ENCODE measurements at places on chromosomes 3 and 15. TPM values are rescaled to one million over a fixed set of nuclear protein-coding genes. Genes with fewer than 3 reads are reported as not detected.

- no peak for DNase-seq
Measured at GRCh38 chr3:87798567-87798947, 260.2 kb downstream of the CGGBP1 start.

- DNase-seq: no peak
Measured at GRCh38 chr15:75669879-75670212, 22.1 kb downstream of the SNX33 start.

DNA sequence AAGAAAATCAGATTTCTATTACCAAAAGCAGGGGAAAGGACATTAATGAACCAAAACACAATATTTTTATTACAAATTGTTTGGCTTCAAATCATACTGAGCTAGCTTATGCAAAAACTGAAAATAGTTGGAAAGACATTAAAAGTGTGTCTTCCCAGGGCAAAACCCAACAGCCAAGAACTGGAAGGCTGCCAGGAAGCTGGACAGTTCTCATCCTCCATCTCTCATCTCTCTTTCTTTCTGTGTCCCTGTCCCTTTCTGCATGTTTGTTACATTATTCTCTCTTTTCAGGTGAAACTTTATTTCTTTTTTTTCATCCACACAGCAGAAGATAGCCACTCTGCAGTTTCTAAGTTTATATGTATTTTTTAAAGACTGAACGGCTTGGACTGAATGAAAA is 41.1 kb upstream of the SNTN start:
- DNase-seq: no peak

DNA sequence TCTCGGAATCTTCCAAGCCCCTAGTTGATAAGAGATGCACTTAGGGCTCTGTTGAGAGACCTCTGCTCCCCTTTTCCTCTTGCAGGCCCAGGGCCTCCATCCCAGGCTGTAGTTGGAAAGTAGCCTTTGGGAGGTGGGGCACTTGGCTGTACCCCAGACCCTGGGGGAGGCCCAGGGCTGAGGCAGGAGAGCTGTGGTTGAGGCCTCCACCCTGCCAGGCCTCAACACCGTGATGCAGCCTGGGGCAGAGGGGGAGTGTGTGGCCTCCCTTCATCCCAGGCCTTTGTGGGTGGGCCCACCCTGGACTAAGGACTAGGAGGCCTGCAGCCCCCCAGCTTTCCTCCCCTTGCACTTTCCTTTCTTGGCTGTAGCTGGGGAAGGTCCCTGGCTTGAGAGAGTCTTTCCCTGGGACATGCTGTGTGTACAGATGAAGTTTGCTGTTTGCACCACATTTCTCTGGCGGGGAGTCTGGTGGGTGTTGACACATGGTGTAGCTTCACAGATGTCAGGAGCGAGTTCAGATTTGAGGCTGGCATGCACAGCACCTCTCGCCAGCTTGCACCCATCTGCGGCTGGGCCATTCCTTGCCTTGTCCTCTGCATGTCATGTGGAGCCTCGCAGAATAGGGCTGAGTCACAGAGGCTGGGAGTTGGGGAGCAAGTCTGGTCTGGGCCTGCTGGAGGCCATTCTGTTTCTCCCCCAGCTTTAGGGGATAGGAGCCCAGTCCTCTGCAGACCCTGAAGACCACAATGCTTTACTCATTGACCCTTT is 13.7 kb downstream of the PLEKHO2 start:
- DNase-seq: no peak

- DNase-seq: no peak
Measured at GRCh38 chr3:157752956-157753786, 250.0 kb upstream of the VEPH1 start.

Gene AMOTL2
- polyA plus RNA-seq: 19.8 TPM

GRCh38 chr15:79505956-79506355 is 73.8 kb downstream of the MINAR1 start:
- DNase-seq: no peak

GRCh38 chr3:194082743-194083636 is 53.0 kb upstream of the HES1 start:
- peak; percentile 72 for DNase-seq

GRCh38 chr3:16559653-16560365 is 45.4 kb downstream of the DAZL start:
- no peak for DNase-seq

DNA sequence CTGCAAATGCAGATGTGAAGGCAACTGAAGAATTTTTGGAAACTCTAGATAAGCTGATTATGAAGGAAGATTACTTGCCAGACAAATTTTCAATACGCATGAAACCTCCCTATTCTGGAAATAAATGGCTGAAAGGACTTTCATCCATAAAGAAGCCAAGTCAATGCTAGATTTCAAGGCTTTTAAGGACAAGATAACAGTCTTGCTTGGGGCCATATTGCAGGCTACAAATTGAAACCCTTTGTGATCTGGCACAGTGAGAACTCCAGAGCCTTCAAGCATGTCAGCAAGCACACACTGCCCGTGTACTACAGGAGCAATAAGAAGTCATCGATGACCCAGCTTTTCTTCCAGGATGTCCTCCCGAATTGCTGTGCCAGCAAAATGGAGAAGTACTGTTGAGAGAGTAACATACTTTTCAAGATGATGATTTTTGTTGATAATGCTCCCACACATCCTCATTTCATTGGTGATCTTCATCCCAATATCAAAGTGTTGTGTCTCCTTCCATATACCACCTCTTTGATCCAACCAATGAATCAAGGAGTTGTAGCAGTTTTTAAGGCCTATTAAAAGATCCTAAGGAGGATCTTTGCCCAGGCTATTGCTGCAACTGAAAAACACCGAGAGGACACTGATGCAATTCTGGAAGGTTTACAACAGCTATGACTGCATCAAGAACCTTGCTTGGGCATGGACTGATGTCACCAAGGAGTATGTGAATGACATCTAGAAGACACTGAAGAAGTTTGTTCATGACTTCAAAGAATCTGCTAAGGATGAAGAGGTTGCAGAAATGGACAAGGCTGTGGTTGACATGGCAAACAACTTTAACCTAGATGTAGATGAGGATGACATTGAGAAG is 20.3 kb downstream of the CALML4 start:
- DNase-seq: no peak

DNA sequence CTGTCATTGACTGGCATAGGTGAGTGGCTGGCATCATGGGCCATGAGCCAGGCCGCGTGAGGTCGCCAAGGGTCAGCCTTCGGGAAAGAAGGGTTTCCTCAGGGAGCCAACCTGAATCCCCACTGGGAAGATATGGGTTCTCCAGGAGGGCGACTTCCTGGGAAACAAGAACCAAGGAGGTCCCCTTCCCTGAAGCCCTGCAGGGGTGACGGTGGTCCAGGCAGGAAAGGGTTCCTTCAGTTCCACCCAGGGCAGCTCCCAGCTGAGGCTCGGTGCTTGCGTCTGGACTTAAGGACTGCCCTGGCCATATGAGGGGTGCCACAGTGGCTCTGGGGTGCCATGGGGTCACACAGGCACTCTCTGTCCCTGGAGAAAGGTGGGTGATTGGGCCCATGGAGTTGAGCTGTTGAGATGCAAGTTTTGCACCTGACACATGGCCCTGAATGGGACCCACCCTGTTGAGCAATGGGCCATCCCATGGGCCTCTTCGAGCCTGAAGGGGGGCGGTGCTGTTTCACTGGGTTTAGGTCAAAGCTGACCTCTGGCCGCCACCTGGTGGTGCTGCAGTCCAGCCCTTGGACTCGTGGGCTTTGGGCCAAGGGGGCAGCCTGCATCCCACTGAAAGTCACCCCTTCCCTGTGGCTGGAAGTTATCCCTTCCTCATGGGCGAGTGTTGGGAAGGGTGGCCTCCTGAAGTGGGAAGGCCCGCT is 228.1 kb downstream of the SNRPN start:
- DNase-seq: no peak

Gene C15orf62
- 0.15 TPM for polyA plus RNA-seq

DNA sequence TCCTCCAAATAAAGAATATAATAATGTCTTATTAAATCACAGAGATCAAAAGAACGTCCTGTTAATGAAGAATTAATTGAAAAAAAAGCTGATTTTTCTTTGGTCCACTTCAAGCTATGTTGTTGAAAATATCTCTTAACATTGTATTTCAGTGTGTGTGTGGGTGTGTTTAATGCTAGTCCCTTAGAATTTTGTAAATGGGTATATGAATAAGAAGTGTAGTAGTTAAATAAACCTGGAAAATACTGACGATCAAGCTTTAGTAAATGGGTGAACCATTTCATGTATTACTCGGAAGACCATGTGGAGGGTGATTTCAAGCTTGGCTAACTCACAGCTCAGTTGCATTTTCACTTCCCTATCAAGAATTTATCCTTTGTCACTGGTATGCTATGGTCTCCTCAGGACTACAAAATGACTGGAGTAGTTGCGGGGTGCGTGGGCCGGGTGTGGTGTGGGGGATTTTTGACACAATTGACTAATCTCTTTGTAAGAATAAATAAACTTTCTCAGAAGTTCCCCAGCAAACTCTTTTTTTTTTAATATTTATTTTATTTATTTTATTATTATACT is 586.4 kb downstream of the GRM7 start:
- DNase-seq: no peak

Gene GREM1
- not detected for polyA plus RNA-seq

Gene TMEM266
- not detected for polyA plus RNA-seq

Gene KBTBD13
- polyA plus RNA-seq: 0.84 TPM

DNA sequence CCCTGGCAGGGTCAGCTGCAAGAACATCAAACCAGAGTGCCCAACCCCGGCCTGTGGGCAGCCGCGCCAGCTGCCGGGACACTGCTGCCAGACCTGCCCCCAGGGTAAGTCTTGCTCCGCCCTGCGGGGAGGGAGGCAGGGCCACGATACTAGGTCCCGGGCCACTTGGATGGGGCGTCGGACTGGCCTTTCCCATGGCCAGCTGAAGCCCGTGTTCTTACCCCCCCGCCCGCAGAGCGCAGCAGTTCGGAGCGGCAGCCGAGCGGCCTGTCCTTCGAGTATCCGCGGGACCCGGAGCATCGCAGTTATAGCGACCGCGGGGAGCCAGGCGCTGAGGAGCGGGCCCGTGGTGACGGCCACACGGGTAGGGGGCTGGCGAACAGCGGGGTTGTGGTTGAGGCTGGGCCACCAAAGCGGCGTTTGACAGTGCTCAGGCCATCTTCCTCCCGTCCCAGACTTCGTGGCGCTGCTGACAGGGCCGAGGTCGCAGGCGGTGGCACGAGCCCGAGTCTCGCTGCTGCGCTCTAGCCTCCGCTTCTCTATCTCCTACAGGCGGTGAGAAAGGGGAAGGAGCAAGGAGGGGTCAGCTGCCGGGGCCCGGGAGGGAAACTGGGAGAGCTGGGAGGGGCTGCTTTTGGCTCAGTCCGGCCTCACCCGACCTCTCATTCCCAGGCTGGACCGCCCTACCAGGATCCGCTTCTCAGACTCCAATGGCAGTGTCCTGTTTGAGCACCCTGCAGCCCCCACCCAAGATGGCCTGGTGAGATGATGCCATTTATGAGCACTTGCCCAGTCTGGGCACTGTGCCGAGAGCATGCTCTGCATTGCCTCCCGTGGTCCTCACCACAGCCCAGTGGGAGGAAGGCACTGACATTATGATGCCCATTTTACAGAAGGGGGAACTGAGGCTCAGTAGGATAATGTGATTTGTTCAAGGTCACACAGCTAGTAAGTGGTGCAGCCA is 1.7 kb downstream of the CHRD start:
- no peak for DNase-seq

Gene TLR9
- 0.06 TPM for polyA plus RNA-seq

DNA sequence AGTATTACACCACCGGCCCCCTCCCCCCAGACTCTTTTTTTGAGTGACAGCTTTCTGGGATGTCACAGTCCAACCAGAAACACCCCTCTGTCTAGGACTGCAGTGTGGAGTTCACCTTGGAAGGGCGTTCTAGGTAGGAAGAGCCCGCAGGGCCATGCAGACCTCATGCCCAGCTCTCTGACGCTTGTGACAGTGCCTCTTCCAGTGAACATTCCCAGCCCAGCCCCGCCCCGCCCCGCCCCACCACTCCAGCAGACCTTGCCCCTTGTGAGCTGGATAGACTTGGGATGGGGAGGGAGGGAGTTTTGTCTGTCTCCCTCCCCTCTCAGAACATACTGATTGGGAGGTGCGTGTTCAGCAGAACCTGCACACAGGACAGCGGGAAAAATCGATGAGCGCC is 63.6 kb downstream of the AAGAB start:
- no peak for DNase-seq

DNA sequence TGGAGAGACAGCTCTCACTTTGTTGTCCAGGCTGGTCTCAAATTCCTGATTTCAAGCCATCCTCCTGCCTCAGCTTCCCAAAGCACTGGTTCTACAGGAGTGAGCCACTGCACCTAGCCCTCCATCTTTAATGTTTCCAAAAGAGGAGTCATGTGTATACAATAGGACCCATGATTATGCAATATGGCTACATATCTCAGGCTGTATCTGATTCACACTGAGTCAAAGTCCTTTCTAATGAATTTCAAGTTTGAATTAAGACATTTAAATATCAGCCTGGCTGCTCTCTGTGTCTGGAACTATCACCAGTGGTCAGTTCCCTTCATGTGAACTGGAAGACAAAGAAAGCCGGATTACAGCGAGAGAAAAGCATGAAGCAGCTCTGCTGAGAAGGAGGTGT is 90.5 kb downstream of the MINAR1 start:
- DNase-seq: no peak

Gene OSTN
- polyA plus RNA-seq: not detected

Gene PRR20G
- polyA plus RNA-seq: not detected

GRCh38 chr3:100103558-100104441 is 10.5 kb downstream of the FILIP1L start:
- DNase-seq: no peak

DNA sequence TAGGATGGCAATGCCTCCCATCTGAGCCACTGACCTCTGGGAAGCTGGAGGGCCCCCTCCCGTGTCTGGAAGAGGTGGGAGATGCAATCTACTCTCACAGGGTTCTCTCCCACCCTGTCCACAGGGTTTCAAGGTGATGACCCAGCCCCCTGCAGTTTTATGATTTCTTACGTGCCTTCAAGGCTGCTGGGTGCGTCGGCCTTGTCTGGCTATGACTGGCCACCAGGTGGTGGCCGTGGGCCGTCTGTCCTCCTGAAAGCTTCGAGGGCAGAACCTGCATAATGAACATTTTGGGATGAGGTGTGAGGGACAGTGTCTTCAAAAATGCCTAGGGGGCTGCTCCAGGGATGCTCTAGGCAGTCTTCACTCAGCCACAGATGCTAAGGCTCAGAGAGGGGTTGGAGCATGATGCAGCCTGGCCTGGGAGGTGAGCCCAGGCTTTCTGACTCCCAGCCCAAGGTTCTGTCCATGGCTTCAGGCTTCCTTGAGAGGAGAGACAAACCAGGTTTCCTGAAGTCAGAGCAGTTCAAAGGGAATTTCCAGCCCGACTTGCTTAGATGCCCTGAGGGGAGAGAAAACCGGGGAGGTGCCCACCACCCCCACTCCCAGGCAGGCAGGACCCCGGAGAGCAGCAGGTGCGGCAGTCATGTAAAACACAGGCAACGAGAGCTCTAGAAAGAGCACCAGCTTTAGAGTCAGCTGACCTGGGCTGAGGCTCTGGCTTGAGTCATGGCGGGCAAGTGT is 18.7 kb downstream of the ISG20 start:
- DNase-seq: no peak
